Inflammatory macrophage treated with lipopolysaccharide for 1 hour (primary cell): ENCODE measurements at places on chromosomes 16 and 17.

- DNase-seq, result peak; percentile 11
These were observed 107.0 kb upstream of the CACNG5 start for GRCh38 chr17:66727634-66728570.

DNA sequence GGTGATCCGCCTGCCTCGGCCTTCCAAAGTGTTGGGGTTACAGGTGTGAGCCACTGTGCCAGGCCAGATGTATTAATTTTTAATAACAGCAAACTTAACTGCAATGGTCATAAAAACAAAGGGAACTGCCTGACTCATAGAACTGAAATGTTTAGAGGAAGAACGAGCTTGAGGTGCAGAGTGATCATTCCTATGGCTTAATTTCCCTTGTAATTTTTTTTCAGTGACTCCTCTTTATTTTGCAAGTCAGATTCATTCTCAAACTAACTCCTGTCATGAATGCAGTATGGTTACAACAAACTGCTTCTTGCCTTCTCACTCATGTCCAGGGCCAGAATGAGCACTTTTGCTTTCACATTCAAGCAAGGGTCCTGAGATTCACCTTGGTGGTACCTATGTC is 231.3 kb downstream of the HAPSTR1 start:
- DNase-seq, result no peak

DNA sequence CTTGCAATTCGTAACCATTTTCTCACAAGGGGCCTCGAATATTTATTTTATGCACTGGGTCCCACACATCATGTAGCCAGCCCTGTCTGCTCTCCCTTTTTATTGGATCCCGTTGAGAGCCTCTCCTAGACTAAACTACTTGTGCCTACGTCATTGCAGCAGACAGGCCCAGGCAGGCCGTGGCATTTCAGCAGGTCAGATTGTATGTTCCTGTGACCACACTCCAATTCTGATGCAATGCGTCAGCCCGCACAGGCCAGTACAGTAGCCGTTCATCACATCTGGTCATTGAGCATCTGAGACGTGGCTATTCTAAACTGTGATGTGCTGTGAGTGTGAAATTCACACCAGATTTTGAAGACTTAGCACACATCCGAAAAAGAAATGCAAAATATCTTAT is 42.2 kb downstream of the ABAT start:
- no peak for DNase-seq

DNA sequence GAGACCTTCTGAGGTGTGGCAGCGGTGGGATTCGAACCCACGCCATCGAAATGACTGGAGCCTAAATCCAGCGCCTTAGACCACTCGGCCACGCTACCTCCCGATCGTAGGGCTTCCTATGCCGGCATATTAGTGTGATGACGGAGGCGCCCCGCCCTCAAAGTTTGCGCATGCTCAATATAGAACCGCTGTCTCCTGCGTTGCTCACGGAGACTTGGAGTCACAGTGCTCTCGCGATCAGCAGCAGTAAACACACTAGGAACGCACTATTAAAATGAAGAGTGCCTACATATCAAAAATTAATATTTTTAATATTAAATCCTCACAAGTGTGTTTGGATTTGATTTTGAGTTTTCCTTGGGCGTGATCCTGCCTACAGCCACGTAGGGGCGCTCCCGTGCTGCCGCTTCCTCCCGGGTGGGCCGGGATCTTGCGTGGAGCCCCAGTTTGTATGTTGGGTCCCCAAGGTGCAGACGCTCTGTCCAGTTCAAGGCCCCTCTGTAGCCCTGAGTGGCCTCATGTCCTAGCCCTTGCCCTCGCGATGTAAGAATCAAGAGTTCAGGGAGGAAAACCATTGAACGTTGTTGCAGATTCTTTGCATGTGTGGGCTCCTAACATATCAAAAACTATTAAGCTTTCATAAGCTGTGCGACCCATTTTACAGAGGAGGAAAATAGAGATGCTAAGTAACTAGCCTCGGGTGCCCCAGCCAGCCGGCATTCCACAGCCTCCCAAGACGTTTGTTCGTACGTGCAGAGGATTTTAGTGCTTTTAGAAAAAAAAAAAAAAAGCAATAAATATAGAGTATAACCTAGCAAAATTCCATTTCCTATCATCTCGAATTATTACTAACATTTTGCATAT is 10.2 kb upstream of the EEF2K start:
- DNase-seq, result peak; percentile 82

- no peak for DNase-seq
These were observed 114.9 kb downstream of the CDH8 start for GRCh38 chr16:61921373-61921772.

DNA sequence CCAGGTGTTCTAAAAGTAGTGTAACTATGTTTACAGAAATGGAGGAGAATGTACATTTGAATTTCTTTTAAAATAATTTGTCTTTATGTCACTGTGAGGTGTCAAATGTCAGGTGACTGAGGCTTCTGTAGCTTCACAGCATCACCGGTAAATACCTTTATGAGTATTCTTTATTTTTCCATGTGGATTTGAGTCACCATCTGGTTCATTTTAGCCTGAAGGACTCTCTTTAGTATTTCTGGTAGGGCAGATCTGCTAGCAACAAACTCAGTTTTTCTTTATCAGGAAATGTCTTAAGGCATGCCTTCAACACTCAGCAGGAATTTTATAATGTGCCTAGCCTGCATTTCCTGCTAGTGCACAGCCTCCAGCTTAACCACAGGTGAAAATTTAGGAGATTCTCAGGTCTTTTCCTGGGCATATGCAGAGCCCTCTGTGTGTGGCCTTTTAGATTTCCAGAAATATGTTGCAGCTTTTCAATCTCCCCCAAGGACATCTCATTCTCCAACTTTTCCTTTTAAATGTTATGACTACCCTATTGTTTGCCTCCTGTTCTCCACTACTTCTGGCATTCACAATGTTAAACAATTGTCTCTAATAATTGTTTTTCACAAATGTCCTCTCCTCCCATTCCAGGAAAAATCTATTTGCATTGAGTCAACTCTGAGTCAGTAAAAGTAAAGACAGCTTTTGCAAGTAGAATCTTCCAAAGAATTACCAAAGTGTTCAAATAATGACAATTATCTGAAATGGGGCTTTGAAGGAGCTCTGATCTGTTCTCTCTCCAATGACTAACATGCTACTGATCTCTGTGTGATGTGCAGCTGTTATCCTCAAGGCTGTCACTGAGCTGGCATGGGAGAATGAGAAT is 239.4 kb upstream of the CPHXL start:
- DNase-seq, result no peak

- DNase-seq, result no peak
These were observed 198.2 kb downstream of the MAF start for GRCh38 chr16:79402356-79402755.

DNA sequence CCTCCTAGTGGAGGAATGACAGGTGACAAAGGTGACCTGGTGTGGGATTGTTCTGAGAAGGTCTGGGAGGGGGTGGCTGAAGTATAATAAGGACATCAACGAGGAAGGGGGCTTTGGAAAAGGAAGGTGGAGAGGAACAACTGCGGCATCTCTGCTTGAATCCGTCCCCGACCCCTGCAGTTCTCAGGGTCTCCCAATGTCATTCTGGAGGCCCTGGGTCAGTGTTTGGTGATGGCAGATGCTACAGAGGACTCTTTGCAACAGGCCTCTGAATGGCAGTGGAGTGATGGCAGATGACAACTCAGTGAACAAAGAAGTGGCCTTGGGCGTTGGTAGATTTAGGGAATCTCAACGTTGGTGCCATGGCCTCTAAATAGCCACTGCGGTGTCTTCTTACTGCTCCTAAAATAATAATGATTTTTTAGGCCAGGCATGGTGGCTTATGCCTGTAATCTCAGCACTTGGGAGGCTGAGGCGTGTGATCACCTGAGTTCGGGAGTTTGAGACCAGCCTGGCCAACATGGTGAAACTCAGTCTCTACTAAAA is 1.3 kb downstream of the ENGASE start:
- DNase-seq, result no peak

DNA sequence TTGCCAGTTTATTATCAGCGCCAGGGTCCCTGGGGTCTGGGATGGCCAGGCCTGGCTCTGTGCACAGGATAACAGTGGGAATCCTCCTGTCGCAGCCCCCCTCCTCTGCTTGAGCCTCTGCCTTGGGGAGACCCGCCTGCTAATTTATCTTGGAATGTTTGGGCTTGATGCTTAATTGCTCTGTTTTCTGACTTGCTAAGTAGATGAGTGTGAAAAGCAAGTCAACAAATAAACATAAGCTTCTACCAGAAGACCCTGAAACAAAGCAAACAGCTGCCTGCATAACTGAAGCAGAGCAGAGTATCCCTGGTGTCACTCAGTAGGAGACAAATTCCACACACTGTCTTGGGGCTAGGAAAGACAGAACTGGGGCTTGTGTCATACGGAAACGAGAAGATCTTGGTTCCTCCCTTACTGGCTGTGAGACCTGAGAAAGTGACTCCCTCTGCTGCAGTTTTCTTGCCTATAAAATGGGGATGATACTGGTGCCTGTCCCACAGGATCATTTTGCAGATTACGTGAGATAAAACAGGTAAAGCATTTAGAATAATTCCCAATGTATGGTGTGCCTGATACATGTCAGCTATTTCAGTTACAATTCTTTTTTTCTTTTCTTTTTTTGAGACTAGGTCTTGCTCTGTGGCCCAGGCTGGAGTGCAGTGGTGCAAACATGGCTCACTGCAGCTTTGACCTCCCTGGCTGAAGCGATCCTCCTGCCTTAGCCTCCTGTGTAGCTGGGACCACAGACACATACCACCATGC is 44.8 kb upstream of the IRX3 start:
- DNase-seq, result no peak

DNA sequence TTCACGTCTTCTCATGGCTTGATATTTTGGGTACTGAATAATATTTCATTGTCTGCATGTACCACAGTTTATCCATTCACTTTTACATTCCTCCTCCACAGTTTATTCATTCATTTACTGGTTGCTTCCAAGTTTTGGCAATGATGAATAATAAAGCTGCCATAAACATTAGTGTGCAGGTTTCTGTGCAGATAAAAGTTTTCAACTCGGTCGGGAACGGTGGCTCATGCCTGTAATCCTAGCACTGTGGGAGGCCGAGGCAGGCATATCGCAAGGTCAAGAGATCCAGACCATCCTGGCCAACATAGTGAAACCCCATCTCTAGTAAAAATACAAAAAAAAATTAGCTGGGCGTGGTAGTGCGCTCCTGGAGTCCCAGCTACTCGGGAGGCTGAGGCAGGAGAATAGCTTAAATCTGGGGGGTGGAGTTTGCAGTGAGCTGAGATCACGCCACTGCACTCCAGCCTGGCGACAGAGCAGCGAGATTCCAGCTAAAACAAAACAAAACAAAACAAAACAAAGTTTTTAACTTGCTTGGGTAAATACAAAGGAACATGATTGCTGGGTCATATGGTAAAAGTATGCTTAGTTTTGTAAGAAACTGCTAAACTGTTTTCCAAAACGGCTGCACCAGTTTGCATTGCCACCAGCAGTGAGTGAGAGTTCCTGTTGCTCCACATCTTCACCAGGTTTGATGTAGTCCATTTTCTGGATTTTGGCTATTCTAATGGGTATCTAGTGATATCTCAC is 89.5 kb downstream of the WWP2 start:
- no peak for DNase-seq

DNA sequence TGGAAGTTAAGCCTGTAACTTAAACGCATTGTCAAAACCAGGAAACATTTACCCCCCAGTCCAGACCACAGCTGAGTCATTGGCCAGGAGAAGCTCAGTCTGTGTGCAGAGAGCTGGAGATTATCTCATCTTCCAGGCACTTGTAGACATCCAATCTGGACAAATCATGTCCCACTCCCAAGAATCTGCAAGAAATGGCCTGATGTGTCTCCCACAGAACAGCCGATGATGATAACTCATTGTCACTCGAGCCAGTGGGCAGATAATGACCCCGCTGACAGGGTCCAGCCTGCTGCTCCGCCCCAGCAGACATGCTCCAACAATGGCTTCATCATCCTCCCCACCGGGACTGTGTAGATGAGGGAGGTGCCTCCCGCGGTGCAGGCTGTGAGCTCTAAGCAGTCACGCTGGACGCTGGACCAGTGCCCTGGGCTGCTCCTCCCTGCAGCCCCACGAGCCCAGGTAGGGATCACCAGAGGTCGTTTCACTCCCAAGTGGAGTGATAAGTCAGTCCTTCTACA is 322.5 kb downstream of the C16orf95 start:
- DNase-seq, result no peak

- no peak for DNase-seq
These were observed 116.1 kb downstream of the C16orf95 start for GRCh38 chr16:87201052-87201451.

GRCh38 chr17:31058976-31059375 is 35.8 kb upstream of the NF1 start:
- DNase-seq, result peak; percentile 43

- DNase-seq, result no peak
These were observed 105.5 kb downstream of the SPAG9 start for GRCh38 chr17:51015145-51015558.

DNA sequence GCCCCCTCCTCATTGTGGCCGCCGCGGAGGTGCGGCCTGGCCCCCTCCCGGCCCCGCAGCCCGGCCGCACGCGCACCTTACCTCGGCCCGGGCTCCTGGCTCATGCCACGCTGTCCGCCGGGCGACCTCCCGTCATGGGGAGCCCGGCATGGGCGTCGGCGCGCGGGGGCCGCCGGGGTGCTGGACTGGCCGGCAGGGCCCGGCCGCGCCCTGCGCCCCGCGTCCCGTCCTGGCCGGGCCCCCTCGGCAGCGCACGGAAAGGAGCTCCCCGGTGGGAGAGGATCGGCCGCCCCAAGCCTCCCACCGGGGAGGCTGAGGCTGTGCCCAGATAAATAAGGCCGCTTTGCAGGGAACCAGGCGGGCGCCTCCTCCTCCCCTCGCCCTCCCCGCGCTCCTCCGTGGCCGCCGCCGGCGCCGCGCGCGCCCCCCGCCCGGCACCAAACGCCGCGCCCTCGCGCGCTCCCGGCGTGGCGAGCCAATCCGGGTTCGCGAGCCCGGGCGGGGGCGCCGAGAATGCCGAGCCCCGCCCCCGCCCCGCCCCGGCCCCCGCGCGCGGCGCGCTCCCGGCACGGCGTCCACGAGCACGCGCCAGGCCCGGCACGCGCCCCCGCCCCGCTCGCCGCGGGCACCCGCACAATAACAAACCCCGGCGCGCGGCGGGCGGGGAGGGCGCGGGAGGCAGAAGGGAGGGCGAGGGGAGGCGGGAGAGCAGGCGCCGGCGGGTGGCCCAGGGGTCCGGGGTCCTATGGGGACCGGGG is at the start of gene FBXL16:
FBXL16 (minus strand) TSS at position 371 of the 758 bp plus-strand sequence. CDS start 8,396 bp downstream, outside the sequence.
- no peak for DNase-seq

- DNase-seq, result no peak
These were observed 182.6 kb downstream of the C16orf78 start for GRCh38 chr16:49556249-49556605.

DNA sequence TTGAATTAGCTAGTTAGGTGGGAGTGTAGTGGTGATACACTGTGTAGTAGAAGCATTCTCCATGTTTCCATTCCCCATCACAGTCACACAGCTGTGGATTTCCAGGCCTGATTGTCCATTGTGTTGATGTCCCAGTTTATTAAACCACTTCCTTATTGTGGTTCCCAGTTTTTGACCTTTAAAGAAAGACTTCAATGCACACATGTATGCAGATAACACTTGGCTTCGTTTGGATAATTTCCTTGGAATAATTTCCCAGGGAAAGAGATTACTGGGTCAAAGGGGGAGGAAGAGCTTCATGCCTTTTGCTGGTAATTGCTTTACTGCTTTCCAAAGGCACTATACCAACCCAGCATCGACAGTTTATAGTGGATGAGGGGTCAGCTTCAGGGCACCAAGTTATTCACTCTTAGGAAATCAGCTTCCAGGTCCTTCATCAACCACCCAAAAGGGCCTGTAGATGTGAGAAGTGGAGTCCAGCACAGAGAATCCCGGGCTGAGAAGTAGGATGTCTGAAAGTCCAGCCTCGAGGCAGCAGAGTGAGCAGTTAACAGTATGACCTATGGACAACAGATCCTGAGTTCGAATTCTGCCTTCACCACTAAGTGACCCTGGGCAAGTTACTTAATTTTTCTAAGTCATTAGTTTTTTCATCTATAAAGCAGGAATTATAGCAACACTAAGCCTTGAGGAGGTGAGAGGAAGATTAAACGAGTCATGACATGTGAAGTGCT is 31.3 kb upstream of the TNS4 start:
- no peak for DNase-seq
